ENCODE measurements at places on chromosomes 6 and 20.

GRCh38 chr6:145713773-145714172, 21.5 kb downstream of the EPM2A start:
- DNase-seq, result no peak

DNA sequence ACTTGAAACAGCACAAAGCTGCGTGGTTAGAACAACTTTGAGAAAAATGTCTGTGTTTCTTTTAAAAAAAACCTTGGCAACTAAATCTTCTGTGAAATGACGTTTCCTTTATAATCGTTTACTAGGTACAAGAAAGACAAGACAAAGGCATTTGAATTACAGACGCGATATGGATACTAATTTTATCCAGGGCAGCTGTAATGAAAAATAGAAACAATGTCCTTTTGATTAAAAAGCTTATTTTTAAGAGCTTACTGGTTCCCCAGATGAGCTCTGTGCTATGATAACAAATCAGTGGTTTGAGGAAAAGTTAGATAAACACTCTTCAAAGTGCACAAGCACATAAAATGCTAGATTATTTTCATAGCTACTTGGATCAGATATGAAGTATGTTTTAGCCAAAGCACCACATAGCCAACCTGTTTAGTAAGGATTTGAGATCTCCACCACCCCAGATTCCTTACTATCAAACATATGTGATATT, 1.6 kb upstream of the SYNCRIP start:
- DNase-seq, result peak; percentile 38

DNA sequence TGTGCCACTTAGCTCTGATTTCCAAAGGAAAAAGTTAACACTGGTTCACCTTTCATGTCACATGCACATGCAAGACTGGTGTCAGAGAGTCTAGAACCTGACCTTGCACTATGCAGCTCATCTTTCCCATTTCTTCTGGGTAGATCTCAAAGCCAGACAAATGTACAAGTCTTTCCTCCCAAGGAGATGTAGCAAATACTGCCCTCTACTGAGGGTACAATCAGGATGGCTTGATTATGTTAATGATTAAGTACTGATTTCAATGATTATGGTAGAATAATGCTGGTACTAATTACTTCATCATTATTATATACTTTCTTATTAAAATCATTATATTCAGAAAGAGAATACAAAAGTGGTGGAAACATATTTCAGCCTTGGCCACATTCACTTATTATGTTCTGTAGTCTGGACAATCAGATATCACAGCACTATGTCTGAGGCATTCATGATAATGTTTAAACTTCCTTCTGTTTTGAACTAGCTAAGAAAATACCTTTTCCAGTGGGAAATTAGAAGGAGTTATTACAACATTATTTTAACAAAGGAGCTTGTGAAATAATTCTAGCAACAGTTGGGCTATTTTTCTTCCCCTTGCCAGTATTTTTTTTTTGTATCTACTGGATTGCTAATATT, 68.5 kb upstream of the FOXO3 start:
- peak; percentile 54 for DNase-seq

GRCh38 chr6:158564243-158565121, 4.6 kb downstream of the TMEM181 start:
- DNase-seq, result no peak

GRCh38 chr6:155377061-155377460, 62.8 kb upstream of the TFB1M start:
- peak; percentile 96 for DNase-seq

DNA sequence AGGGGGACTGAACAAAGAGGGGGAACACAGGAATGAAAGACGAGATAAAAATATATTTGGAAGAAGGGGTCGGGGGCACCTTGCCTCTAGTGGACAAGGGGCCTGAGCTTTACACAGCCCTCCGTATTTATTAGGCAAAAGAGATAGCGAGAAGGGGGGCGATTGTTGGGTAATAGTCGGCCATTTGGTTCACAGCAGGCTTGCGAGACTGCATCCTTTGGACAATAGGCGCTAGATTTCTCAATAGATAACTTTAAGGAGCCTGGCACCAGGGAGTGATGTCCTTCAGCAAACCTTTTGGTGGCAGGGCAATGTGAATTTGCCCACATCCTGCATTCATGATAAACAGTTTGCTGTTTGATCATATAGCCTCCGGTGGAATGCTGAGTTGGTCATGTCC, 3.0 kb upstream of the NANP start:
- no peak for DNase-seq

DNA sequence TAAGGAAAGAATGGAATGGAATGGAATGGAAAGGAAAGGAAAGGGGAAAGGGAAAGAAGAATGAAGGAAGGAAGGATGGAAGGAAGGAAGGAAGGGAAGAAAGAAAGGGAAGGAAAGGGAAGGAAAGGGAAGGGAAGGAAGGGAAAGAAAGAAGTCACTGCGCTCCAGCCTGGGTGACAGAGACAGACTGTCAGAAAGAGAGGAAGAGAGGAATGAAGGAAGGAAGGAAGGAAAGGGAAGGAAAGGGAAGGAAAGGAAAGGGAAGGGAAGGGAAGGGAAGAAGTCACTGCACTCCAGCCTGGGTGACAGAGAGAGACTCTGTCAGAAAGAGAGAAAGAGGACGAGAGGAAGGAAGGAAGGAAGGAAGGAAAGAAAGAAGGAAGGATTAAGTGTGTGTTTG, 221.2 kb upstream of the LAMP5 start:
- DNase-seq, result no peak

DNA sequence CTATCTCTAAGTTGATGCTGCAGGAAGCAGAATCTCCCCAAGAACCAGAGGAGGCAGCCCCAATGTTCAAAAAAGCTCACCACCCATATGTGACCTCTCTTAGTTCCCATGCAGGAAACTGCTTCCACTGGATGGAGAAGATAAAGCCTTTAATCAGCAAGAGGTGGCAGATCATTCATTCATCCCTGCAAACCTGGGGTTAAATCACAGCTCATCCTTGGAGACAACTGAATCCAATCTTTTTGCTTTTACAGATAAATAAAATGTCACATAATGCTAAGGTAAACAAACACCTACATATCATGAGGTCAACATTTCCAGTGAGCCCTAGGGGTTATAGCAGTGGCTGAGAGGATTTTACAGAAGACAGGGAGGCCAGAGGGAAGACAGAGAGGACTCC, 112.7 kb upstream of the CD93 start:
- DNase-seq, result no peak

- no peak for DNase-seq
Observed at GRCh38 chr20:62347151-62347404, 20.0 kb downstream of the LAMA5 start.

GRCh38 chr6:82208913-82209312, 38.6 kb downstream of the IBTK start:
- no peak for DNase-seq

GRCh38 chr20:47205577-47206123, 150.8 kb downstream of the ZMYND8 start:
- DNase-seq, result peak; percentile 79

- DNase-seq, result no peak
Observed at GRCh38 chr6:38713812-38714211, 1.3 kb upstream of the DNAH8 start.

- DNase-seq, result peak; percentile 79
Observed at GRCh38 chr6:15264902-15265761, 19.3 kb downstream of the JARID2 start.

GRCh38 chr20:58201616-58202015, 26.8 kb downstream of the ANKRD60 start:
- DNase-seq, result no peak

DNA sequence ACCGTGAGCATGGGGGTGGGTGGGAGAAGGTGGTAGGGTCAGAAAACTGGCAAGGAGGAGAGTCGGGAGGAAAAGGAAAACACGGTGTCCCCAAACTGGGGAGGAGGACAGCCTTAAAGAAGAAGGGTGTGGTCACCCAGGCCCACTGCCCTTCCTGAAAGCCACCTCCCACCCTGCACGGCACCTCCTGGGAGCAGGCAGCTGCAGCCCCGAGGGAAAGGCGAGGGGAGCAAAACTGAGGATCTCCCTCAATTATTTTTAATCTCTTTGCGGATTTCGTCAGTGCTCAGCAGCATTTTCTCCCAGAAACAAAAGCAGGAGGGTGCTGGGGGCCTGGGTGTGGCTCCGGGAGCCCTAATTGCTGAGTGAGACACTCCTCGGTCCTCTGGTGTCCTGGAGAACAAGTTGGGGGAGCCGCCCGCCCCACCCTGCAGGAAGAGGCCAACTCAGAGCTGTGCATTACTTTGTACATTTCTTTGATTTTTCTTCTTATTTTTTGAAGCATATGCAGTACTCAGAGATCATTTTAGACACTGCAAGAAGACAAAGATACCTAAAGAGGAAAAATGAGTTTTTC, 56.4 kb downstream of the RIOK1 start:
- DNase-seq, result no peak

DNA sequence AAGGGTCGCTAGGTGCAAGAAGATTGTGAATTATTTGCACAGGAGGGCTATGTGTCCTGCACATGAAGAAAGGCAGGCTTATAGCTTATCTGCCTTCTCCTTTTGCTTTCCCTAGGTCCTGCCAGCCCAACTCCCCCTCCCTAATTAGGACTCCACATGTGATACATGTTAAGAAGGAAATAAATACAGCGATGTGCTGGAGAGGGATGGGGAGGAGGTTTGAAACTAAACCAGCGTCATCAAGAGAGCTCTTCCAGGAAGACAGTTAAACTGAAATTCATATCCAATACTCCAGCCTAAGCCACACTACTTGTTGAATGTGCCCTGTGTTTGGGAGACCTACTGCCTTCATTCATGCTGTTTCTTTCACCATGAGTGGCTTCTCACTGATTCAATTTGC, 34.9 kb upstream of the UTRN start:
- DNase-seq, result no peak
